Stimulated activated naive CD8-positive, alpha-beta T cell treated with anti-CD3 and anti-CD28 coated beads, Interleukin-15, amount 100 ng/mL, for 72 hours (primary cell): ENCODE measurements at places on chromosomes 11 and 22.

- no peak for DNase-seq
Observed at GRCh38 chr22:28711820-28712777, 29.5 kb downstream of the CHEK2 start.

DNA sequence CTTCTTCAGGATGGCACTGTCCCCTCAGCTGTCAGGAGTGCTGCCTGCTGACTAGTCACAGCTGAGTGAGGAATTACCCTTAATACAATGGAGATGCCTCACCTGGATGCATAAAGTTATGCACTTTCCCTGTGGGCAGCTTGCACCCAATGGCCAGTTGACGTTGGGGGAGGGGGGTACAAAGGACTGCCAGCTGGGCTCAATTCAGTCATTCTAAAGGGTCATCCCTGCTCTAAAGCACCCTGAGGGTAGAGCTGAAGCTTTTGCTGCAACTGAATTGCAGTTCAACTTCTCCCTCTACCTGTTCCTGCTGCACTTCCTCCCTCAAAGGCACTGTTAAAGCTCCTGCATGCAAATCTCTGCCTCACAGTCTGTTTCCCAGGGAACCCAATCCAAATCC is 147.8 kb upstream of the SESN3 start:
- no peak for DNase-seq

DNA sequence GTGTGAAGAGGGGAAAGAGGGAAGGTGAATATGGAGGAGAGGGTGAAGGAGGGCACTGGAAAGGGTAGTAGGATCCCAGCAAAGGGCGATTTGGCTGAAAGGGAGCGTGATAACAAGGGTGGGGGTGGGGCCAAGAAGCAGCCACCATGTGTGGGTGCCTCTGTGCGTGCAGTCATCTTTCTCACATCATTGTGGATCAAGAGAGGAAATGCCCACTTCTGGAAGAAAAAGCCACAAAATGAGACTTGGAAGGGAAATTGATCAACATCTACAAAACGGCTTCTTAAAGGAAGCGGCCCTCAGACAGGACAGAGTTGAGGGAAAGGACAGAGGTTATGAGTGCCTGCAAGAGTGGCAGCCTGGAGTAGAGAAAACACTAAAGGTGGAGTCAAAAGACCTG is 1.2 kb upstream of the CXCR5 start:
- no peak for DNase-seq

- DNase-seq, result no peak
Observed at GRCh38 chr11:19777039-19777376, 64.4 kb downstream of the NAV2 start.
